Neuronal stem cell (in vitro differentiated cells): ENCODE measurements at places on chromosomes 16 and 17.
A peak's percentile ranks its signal among the peaks of the same experiment; 100 is the strongest.

GRCh38 chr17:66939461-66940114 lies 24.9 kb upstream of the CACNG4 start:
- DNase-seq, result no peak

GRCh38 chr16:50185005-50185505 lies 31.9 kb downstream of the TENT4B start:
- no peak for DNase-seq

- peak; percentile 12 for DNase-seq
Measured at GRCh38 chr16:14249291-14250032, 178.3 kb downstream of the MRTFB start.

- no peak for DNase-seq
Measured at GRCh38 chr17:39700148-39700987, 504 bp downstream of the ERBB2 start.

GRCh38 chr17:77042476-77043231 lies 98.1 kb upstream of the SEC14L1 start:
- DNase-seq, result no peak

DNA sequence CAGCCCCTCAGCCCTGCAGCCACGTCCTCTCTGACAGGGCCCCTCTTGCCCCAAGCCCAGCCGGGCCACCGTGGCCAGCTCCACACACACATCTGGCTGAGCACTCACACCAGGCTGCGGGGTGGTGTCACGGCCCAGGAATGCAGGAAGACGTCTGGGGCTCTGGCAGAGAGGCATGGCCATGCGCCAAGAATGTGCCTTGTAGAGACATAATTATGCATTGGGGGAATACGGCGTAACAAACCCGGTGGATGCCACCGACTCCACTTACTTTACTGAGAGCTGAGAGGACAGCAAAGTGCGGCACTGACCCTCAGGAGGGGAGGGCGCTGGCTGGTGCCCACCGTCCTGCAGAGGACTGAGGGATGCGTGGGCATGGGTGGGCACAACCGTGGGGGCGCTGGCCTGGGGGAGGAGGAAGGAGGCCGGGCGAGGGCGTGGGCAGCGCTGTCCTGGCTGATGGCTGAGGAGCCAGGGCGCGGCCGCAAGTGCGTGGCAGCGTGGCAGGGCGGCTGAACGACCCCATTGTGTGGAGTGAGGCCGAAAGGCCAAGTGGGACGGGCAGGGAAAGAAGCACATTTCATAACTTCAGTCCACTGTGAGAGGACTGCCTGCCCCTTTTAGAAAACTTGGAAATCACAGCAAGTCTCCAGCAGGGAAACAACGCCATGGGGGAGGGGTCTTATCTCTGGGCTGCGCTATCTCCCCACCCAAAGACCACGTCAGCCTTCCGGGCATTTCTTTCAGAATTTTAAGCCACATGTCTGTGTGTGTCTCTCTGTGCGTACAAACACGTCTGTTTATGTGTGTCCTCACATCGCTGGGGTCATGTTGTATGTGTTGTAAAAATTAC lies 30.6 kb downstream of the METRNL start:
- no peak for DNase-seq

- DNase-seq, result no peak
Measured at GRCh38 chr16:49416001-49416675, 42.5 kb downstream of the C16orf78 start.

DNA sequence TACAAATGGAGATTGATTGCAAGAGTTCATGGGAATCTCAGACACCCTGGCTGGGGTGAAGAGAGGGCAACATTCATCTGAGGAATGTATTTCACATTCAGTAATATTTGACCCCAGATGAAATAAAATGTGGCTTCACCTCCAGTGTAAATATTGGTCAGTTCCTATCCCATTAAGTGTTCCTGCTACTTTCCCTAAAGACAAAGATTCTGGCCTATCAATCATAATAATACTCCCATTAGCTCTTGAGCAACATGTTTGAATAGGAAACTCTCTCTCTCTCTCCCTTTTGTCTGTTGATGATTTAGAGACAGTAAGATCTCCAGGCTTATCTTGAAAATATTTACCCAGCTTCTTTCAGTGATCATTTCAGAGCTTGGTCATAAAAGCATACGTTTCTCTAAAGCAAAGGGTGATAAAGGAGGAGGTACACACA lies 70.1 kb downstream of the KCNJ2 start:
- no peak for DNase-seq

- DNase-seq, result no peak
Measured at GRCh38 chr17:62566996-62567578, 60.4 kb upstream of the MRC2 start.

- no peak for DNase-seq
Measured at GRCh38 chr17:64094412-64094811, 35.5 kb downstream of the ERN1 start.

- no peak for DNase-seq
Measured at GRCh38 chr17:74359916-74360315, 1.8 kb downstream of the BTBD17 start.

DNA sequence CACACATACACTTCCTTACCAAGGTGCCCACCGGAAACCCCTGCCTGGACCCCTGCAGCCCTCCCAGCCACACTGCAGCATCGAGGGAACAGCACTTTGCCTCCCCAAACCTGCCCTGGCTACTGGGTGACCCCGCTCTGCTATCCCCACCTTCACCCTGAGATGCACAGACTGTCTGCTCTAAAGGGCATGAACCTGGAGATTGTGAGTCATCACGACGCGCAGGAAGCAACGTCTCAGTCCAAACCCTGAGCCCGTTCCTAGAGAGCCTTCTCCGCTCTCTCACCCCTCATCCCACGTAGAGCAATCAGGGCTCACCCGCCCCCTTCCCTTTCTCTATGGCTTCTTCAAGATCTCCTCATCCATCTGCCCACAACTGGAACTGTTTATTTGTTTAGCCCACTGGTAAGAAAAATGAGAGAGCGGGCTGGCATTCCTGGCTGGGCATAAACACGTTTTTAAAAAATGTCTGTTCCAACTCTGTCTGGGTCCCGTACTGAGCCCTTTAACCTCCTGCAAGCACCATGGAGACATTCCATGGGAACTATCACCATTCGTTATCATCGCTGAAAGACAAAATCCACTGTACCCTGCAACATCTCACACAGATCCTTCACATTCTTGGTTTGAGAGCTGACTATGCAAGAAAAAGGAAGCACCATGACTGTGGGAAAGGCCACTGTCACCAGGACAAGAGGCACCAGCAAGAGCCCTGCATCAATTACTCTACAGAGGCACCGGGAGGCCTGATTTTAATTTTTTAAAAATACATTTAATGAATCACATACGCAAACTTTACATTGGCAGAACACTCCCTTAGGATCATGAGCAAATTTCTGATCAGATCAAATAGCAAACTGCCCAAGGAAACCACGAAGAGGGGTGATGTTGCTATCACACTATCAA lies 28.2 kb downstream of the ZFHX3 start:
- DNase-seq, result no peak

- no peak for DNase-seq
Measured at GRCh38 chr16:74219706-74220105, 76.9 kb upstream of the PSMD7 start.

GRCh38 chr17:65243838-65244625 lies 106.9 kb downstream of the RGS9 start:
- peak; percentile 48 for DNase-seq

- no peak for DNase-seq
Measured at GRCh38 chr16:86099326-86099725, 200.4 kb downstream of the IRF8 start.

DNA sequence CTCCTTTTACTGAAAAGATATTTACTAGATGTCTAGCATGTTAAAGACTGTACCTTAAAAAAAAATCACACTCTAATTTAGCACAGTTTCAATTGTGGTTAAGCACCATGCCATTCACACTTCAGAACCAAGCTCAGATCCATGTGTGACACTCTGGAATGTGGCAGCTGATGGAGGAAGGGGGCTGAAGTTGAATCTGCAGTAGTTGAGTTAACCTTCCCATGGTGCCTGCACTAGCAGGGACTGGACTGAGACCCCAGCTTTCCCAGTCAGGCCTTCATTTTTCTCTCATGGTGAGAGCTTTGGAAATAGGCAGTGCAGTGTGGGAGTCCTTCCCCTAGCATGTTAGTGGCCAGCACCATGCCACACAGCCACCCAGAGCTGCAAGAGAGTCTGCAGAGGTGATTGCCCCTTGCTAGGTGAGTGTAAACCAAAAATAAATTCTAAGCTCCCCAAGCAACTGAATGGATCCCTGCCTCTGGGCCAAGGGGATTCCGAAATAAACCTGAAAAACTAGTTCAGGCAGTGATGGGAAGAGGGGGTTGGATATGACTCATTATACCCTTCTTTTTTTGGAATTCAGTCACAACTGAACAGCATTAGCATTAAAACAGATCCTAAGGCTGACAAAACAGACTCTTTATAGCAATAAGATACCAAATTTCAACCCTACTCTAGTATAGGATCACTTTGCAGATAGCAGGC lies 208.5 kb downstream of the WWOX start:
- DNase-seq, result no peak

DNA sequence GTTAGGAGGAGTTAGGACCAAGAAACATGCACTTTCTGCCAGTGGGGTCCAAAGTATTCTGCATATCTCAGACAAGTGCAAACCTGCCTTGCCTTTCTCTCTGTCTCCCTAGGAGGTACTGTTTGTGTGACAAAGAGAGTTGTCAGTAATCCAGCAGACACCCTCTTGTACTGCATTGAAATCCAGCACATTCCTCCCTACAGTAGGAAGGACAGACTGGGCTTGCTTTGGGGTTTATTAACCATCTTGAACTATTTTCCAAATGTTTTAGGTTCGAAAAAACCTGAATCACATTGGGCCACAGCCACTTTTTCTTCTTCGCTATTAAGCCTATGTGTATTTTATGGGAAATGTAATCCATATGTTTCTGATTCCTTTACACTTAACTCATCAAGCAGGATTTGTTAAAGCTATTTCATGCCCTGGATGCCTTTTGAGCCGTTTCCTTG lies 204.2 kb upstream of the KCNJ16 start:
- DNase-seq, result peak; percentile 17

DNA sequence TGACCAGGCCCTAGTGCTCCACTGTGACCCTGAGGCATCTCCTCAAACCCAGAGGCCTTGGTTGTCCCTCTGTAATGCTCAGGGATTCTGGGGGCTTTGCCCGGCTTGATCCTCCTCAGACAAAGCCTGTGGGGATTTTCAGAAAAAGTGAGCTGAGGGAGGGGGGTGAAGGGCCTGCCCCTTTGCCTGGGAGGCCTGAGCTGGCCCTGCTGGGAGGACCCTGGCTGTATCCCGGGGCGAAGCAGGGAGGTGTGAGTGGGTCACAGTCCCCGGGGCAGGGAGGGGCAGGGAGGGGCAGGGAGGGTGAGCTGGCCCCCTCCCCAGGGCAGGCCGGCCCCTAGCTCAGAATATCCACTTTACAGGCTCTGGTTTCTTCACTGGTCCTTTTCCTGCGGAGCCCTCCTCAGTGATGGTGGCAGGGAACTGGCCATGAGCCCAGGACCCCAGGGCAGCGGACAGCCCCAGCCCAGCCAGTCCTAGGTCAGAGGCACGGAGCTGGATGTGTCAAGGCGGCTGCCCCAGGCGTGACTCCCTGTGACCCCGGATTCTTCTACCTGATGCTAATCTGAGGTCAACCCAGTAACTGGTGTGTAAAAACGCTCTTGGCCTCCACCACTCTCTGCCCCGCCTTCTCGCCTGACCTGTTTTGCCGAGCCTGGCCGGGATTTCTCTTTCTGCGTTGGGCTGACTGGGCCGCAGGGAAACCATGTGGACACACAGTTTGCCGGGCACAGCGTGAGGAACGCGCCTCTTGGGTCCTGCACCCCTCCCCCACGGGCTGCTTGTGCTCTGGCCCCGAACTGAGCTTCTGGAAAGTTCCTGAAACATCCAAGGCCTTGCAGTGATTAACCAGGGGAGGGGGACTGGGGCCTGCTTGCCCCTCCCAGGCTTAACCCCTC lies 5.8 kb upstream of the FASN start:
- peak; percentile 83 for DNase-seq

DNA sequence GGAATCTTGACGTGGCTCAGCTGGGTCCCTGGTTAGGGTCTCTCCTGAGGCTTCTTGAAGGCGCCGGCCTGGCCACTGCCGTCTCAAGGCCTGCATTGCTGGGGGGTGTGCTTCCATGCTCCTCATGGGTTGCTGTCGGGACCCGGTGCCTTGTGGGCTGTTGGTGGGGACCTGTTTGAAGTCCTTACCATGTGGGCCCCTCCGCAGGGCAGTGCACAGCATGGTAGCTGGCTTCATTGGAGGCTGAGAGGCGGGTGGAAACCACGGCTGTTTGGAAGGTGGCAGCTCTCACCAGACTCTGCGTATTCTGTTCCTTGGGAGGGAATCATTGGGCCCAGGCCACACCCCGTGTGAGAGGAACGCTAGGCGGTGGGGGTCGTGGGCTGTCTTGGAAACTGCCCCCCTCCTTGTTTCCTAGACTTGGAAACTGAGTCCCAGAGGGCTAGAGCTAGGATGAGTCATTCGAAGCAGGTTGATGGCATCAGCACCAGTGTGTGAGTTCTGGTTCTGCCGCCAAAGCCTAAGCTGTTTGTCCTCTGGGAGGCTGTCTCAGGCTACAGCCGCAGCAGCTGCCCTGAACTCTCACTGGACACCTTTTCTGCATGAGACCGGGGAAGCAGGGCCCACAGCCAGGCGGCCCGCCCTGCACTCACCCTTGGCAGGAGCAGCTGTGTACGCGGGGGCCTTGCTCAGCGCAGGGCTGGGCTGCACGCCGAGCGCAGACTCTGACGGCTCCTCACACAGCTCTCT lies 35.2 kb downstream of the ZNF750 start:
- DNase-seq, result no peak

GRCh38 chr17:38533241-38533640 lies 72.5 kb downstream of the SRCIN1 start:
- DNase-seq, result peak; percentile 63

DNA sequence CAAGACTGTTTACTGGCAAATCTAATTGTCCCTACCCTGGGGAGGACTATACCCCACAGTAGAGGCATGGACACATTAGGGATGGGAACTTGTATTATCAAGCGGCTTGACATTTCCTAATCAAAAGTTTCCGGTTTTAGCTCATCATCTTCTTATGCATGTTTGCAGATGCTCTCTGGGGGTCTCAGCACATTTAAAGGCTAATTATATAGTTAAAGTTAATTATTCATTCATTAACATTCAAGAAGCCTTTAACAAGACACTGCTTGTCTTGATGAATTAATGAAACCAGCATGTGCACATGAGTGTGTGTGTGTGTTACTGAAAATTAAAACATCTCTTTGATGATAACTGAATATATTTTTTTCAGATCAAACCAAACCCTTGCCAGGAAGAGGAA lies 377.1 kb downstream of the GRIN2A start:
- DNase-seq, result no peak
